ENCODE measurements at places on chromosomes 13 and 19. TPM values are rescaled to one million over a fixed set of nuclear protein-coding genes. Genes with fewer than 3 reads are reported as not detected.

Gene GPC5
- 0.14 TPM for total RNA-seq

Gene PLPPR3
- not detected for total RNA-seq

Gene WDR88
- total RNA-seq = not detected

Gene IZUMO2
- total RNA-seq = not detected

Gene CD22
- not detected for total RNA-seq

Gene ANGPTL8
- not detected for total RNA-seq

Gene THSD8
- not detected for total RNA-seq

Gene THAP8
- 3.1 TPM for total RNA-seq

Gene ZNF530
- total RNA-seq = 11.0 TPM

Gene IZUMO1
- total RNA-seq = not detected

Gene LILRB3
- not detected for total RNA-seq

Gene SGTA
- total RNA-seq = 73.3 TPM

Gene INSL3
- total RNA-seq = not detected

Gene PRSS57
- not detected for total RNA-seq

Gene CLDND2
- not detected for total RNA-seq

Gene ARHGAP45
- total RNA-seq = 1.7 TPM

Gene TTC9B
- total RNA-seq = not detected

Gene CCDC8
- total RNA-seq = 14.9 TPM

Gene ZNF302
- total RNA-seq = 10.7 TPM

Gene KLK13
- total RNA-seq = not detected

Gene FCER2
- not detected for total RNA-seq

Gene SIGLEC9
- 0.22 TPM for total RNA-seq

Measured in placental pericyte (primary cell).